ENCODE measurements at places on chromosomes 4 and X.

- DNase-seq, result no peak
These were observed 8.5 kb downstream of the FGFRL1 start for GRCh38 chr4:1019729-1020470.

DNA sequence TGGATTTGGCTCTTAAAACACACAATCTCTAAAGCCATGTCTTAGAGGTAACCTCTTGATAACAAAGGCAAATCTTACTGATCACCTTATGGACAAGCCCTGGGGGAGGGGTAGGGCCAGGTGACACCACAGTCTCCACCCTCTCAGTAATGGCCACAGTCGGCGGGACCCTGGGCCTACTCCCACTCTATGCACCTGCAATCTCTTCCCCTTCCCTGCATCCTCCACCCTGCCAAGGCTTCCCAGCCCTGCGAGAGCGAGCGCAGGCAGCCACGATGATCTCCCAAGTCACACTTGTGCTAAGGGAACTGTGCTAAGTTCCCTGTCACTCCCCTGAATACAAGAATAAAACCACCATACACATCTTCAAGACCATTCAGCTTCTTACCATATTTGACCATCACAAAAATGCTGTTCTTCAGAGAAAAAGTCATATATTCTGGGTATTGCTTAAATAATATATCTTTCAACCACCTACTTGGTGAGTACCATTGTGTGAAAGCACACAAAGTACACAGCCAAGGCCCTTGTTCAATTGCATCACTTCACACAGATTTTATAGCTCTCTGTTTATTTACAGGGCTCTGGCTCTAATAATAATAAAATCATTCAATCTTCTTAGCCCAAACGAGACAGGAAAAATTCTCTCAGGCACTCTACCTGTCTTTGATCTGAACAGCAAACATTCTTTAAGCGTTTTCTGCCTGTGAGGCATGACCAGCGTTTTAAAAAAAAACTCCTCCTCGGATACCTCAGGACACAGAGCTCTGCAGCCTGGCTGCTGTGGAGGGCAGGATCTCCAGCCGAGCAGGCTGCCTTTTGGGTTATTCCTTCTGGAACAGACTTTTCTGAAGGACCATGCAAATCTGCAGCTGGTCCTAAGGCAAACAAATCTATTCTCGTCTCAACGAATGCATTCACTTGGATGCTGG, 115.7 kb upstream of the MAP3K15 start:
- no peak for DNase-seq

GRCh38 chrX:4805502-4805901, 1092.1 kb upstream of the PRKX start:
- DNase-seq, result no peak

DNA sequence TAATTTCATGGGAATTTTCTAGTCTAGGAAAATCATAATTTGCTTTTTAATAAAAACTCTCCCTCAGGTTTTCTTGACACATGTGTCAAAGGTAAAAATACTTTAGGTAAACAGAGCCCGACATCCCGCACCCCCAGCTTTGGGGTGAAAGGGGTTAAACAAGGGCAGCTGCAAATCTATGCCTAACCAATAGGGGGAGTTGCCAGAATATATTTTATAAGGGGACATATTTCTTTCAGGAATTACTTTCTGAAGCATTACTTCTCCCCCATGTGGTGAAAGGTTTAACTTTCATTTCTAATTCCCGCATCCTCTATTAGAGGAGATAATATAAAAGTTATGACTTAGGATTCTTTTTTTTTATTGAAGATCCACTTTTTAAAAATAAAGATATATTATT, 53.9 kb upstream of the HEPH start:
- DNase-seq, result peak; percentile 0

- DNase-seq, result no peak
These were observed 225.9 kb downstream of the NR3C2 start for GRCh38 chr4:148216321-148216720.

DNA sequence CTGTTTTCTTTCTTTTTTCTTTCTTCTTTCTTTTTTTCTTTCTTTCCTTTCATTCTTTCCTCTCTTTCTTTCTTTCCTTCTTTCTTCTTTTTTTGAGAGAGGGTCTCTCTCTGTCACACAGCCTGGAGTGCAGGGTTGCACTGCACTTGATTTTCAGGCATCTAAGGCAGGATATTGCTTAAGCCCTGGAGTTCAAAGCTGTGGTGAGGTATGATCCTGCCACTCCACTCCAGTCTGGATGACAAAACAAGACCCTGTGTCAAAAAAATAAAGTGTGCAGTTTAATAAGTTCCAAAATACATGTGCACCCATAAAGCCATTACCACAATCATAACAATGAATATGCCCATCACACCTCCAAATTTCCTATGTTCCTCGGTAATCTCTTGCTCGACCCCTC, 10.6 kb upstream of the ZNF718 start:
- no peak for DNase-seq

DNA sequence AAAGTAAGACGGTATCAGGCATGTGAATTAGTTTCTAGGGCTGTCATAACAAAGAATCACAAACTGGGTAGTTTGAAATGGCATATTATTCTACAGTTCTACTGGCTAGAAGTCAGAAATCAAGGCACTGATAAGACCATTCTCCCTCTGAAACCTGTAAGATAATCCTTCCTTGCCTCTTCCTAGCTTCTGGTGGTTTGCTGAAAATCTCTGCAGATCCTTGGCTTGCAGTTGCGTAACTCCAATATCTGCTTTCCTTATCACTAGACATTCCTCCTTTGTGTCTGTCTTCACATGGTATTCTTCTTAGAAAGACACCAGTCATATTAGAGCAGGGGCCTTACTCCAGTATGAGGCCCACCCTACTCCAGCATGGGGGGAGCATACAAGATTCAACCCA, 19.6 kb upstream of the LCORL start:
- no peak for DNase-seq

DNA sequence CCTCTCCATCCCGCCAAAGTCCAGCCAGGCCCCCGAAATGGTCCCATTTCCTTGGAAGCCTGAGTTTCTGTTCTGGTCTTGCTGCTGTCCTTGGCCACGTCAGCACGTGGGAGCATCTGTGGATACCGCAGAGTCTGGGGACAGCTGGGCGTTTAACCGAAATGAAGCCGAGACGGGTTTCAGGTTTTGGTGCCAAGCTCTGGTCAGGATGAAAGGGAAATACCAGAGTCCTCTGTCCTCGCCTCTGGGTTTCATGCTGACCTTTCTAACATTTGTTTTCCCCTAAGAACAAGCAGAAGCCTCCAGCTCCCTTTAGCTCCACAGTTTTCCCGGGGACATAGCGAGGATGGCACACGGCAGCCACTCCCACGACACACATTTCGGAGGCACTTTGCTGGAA, 19.7 kb downstream of the SHOX start:
- no peak for DNase-seq

GRCh38 chr4:58163156-58163555, 1053.0 kb upstream of the IGFBP7 start:
- no peak for DNase-seq

GRCh38 chr4:151644622-151645021, 116.2 kb downstream of the GATB start:
- DNase-seq, result no peak

- DNase-seq, result no peak
These were observed 644.5 kb upstream of the ATOH1 start for GRCh38 chr4:93184053-93184452.

- DNase-seq, result no peak
These were observed 508.7 kb upstream of the FMR1 start for GRCh38 chrX:147403040-147403439.

DNA sequence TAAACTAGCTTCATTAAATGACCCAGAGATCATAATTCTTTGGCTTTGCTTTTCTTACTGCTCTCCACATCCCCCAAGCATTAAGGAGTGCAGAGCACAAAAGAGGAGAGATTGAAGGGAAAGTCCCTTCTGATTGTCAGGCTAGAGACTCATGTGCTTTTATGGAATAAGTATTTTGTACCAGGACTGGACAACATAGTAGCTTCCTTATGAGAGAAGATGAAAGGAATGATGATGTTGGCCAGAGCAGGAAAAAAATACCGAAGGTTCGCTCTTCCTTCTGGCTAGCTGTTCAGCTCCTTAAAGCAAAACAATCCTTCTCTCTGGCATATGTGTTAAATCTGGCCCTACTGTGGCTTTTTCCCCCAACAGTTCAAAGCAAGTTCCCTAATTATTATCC, 53.1 kb downstream of the HOPX start:
- DNase-seq, result no peak
